ENCODE measurements at places on chromosomes 7 and 10.

GRCh38 chr7:106064771-106065574 lies 47.1 kb downstream of the SYPL1 start:
- DNase-seq, result no peak

DNA sequence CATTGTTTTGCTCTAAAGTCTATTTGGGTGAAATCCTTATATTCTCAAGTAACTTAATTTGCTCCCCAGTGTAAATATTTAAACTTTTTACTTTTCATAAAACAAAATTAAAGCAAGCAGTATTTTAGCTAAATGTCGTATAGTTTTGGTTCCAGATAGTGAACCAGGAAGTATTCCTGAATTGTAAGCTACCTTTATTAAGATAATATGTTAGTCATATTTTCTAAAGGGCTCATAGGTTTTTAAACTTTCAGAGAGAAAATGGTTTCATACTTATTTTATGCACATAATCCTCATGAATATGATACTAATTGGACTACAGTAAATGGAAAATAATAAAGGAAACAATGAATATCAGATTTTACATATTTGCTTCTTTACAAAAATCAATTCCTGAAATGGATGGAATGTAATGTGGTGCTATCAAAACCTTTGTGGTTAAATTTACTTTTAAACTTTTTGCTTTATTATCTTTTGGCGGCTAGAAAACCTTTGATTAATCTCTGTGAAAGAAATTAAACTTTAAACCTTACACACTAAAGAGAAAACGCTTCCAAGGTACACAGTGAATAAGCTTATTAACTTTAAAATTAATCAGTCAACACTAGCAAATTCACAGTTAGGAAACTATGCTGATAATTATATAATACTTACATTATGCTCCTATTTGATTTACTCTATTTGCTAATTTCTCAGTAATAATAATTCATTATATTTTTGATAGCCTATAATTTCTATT lies 76.6 kb upstream of the RHOBTB1 start:
- no peak for DNase-seq

DNA sequence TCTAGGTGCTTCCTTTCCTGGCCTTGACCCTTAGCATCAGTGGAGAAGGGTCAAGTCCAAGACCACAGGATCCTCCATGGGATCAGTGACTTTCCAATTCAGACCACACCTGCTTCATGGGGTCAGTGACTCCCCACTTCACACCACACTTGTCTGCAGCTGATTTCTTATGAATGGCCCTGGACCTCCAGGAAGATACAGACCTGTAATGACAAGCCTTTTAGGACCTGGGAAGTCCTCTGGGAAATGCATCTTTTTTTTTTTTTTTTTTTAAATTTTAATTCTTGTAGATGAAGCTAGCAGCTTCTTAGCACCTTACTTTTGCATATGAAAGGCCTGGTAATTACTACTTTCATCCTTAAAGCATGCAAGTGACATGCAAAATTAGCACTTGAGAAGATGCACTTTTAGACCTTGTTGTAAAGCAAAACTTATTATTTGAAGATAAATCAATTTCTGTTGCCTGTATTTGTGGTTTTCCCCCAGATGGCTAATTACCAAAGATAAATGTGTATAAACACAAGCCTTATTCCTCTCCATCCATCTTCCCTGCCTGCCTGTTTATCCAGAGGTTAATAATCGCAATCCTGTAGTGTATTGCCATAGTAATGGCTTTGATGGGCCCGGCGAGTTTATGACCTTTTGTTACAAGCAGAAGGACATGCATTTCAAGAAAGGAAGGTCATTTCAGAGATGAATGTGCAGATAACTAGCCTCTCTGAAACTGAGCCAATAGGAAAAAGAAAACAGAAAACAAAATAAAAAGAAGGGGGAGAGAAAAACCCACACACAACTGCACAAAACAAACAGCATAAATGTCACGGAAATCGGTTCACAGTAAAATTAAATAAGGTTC lies 1018.7 kb downstream of the TYW1 start:
- no peak for DNase-seq

DNA sequence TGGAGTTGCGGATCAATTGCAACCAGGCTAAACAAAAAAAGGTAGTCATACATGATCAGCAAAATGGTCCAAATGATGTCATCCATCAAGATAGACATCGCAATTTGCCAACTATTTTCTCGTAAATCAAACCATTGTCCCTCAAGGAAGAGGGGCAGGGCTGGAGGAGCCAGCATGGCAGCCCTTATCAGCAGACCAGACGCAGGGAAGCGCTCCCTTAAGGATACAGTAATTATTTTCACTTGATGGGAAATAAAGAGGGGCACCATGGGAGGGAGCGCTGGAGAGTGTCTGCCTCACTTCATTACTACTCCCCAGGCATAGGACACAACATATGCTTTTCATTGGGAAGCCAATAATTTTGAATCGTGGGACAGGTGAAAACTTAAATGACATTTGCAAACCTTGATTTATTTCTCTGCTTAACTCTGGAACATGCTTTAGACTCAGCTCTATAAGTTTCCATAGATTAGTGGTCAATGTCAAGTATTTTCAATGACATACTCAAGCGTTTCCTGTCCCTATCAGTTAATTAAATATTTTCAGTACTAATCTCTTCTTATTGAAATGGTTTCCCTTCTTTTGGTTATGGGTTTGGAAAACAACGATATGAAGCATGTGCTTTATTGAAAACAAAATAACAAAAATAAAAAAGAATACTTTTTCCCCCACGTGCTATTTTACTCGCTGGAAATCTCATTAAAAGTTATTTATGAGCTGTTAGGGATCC lies 202.4 kb upstream of the HABP2 start:
- DNase-seq, result no peak

DNA sequence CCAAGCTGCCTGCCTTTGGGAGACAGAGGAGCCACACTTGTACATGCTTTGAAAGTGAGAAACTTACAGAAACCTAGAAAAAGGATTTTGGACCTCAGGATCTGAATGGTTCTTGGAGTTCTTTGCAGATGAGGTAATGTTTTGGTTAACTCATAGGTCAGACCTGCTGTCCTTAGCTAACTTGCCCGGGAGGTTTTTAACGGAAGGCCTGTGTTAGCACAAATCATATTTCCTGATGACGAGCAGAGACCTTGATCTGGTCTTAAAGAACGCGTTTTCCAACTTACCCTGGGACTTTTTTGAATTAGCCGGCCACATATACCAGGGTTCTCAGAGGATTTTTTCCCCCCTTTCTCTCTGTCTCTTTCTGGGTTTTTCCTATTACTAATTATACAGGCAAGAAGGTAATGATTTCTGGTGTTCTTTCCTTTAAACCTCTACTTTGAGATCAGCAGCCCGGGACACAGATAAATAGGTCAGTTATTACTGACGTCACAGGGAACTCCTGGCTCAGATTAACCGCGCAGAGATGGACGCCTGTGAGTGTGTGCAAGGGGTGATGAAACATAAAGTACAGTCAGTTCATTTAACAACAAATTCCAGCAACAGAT lies 101.7 kb upstream of the KLF6 start:
- no peak for DNase-seq

DNA sequence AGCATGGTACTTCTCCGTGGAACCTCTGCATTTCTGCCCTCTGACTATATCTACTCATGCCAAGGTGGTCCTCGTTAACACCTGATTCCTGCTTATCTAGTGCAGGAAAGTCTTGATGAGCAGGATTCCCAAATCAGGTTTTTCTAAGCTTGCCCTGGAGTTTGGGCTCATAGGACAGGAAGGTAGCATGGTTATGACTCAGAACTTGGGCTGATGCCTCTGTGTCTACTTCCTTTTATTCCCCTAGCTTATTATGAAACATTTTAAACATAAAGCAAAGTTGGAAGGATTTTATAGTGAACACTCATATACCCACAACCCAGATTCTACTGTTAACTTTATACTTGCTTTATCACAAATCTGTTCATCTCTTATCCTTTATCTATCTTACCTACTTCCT lies 5.6 kb downstream of the SUFU start:
- no peak for DNase-seq

DNA sequence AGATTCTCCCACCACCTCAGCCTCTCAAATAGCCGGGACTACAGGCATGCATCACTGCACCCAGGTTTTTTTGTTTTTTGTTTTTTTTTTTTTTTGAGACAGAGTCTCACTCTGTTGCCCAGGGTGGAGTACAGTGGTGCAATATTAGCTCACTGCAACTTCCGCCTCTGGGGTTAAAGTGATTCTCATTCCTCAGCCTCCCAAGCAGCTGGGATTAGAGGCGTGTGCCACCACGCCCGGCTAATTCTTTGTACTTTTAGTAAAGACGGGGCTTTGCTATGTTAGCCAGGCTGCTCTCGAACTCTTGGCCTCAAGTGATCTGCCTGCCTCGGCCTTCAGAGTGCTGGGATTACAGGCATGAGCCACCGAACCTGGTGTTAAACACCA lies 107.5 kb upstream of the KIF5B start:
- no peak for DNase-seq

Measured in activated CD8-positive, alpha-beta memory T cell treated with anti-CD3 and anti-CD28 coated beads for 48 hours (primary cell).